ENCODE measurements at places on chromosomes 11 and 22. TPM values are rescaled to one million over a fixed set of nuclear protein-coding genes. Genes with fewer than 3 reads are reported as not detected.
A peak's percentile ranks its signal among the peaks of the same experiment; 100 is the strongest.

Gene DEFB131B
- 0.87 TPM for polyA plus RNA-seq

DNA sequence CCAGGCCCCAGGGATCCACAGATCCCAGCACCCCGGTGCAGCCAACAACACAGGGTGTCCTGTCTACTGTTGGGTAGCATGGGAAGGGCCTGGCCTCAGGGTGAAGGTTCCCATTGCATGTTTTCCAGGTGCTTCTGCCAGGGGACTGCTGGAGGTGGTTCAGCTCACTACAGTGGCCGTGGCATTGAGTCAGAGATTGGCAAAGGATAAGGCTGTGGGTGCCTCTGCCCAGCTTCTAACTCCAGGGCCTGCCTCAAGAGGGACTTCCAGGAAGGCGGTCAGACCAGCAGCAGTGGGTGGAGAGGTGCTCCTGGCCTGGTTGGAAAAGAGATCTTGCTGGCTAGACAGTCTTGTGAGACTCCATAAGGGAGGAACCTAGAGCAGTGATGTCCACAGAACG is 20.9 kb downstream of the CSNK1E start:
- DNase-seq, result no peak

- DNase-seq, result peak; percentile 72
These were observed 8.4 kb upstream of the CCKBR start for GRCh38 chr11:6251120-6251733.

Gene PIWIL4
- 3.7 TPM for polyA plus RNA-seq

Gene CATSPERZ
- polyA plus RNA-seq, result not detected

Gene EMID1
- 94.3 TPM for polyA plus RNA-seq

- DNase-seq, result no peak
These were observed 107.6 kb downstream of the CCDC34 start for GRCh38 chr11:27255447-27255828.

Gene UPK3A
- 2.0 TPM for polyA plus RNA-seq

- DNase-seq, result no peak
These were observed 82.2 kb downstream of the PHF21B start for GRCh38 chr22:44927463-44928135.

Gene MRGPRX4
- not detected for polyA plus RNA-seq

- DNase-seq, result no peak
These were observed 26.6 kb downstream of the RELT start for GRCh38 chr11:73402834-73403185.

GRCh38 chr11:110072930-110073329 is 20.3 kb upstream of the ZC3H12C start:
- DNase-seq, result no peak

DNA sequence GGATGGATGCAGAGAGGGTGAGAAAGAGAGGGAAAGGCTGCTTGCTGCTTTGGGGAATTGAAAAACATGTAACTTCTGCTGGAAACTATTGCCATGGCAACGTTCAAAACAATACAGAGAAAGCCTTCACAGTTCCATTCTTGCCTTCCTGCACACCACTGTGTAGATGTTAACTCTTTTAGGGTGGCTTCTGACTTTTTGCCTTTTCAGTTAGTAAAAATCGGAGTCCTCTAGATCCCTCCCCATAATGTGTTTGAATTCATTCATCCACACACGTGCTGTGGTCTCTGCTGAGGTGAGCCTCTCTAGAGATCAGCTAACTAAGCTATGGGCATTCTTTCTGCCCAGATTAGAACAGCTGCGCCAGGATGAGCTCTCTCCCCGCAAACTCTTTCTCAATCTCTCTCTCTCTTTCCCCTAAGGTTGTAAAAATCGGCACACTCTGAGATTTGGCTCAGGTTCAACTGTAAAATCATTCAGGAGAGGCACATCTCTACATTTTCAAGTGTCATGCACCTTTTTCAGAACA is 1178.3 kb downstream of the LRRC4C start:
- peak; percentile 70 for DNase-seq

- DNase-seq, result no peak
These were observed 37.1 kb upstream of the NNMT start for GRCh38 chr11:114259124-114259526.

- no peak for DNase-seq
These were observed 2.2 kb downstream of the MIOX start for GRCh38 chr22:50488886-50489285.

- DNase-seq, result no peak
These were observed 10.1 kb upstream of the VSIG10L2 start for GRCh38 chr11:125935618-125936199.

DNA sequence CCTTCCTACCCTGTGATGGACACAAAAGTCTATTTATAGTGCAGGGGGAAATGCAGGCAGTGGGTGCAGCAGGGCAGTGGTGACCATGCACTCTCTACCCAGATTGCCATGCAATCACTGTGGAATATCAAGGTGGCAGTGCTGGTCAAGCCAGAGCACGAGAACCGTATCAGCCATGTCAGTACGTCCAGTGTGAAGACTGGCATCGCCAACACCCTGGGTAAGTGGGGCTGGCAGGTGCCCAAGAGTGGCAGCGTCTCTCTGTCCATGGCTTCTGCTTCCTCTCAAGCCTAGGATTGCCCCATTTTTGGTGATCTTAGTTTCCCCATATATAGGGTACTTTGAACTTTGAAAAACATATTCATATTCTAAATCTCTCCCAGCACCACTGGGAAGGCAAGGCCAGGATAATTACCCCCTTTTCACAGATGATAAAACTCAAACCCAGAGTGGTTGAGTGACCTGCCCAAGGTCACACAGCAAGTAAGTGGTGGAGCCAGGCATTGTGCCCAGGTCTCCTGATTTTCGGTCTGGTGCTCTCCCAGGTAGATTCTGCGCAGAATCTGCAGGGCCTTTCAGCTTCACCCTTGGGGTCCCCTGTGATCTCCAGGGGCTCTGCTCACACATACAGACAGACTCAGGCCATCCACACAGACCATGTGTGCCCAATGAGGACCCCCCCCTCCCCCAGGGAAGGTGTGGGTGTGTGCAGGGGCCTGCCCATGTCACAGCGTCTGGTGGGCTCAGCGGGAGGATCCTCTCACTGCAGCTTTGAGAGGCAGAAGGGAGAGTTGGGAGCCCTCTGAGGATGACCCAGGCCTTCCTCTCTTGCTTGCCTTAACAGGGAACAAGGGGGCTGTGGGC is 7.1 kb downstream of the INPPL1 start:
- DNase-seq, result no peak

Gene SIAE
- 26.3 TPM for polyA plus RNA-seq

- DNase-seq, result no peak
These were observed 92.1 kb downstream of the WNT11 start for GRCh38 chr11:76114238-76114637.

DNA sequence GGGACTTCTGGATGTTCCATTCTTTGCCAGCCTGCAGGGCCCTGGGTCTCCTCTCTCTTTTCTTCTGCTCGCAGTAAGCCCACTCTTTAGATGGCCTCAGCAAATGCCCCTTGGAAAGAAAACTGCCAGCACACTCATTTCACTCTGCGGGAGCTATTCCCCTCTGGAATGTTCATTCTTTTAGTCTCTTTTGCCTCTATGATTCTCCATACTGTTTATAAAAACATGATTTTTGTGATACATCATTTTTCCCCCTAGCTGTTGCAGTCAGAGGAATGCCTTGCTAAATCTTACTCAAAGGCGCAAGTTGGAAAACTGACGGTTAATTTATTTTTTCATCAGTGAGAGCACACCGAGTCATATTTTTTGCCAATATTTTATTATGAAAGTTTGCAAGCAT is 184.9 kb downstream of the SNX19 start:
- DNase-seq, result no peak

Gene PDE3B
- 7.5 TPM for polyA plus RNA-seq

Gene HBB
- polyA plus RNA-seq, result 153 TPM

Gene SERPING1
- 141 TPM for polyA plus RNA-seq

GRCh38 chr11:77320351-77320750 is 18.9 kb upstream of the GDPD4 start:
- no peak for DNase-seq

Gene PGA4
- polyA plus RNA-seq, result 0.59 TPM

- no peak for DNase-seq
These were observed 2.1 kb downstream of the C11orf16 start for GRCh38 chr11:8930456-8931175.

DNA sequence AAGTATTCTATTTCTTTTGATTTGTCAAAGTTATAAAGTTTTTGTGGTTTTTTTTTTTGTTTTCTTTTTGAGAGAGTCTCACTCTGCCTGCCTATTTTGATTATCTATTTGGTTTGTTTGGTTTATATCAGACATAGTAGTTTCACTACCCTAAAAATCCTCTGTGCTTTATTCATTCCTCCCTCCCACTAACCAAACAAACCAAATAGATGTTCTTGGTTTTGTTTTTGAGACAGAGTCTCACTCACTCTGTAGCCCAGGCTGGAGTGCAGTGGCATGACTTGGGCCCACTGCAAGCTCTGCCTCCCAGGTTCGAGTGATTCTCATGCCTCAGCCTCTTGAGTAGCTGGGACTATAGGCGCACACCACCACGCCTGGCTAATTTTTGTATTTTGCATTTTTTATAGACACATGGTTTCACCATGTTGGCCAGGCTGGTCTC is 67.9 kb downstream of the ENTHD1 start:
- no peak for DNase-seq

DNA sequence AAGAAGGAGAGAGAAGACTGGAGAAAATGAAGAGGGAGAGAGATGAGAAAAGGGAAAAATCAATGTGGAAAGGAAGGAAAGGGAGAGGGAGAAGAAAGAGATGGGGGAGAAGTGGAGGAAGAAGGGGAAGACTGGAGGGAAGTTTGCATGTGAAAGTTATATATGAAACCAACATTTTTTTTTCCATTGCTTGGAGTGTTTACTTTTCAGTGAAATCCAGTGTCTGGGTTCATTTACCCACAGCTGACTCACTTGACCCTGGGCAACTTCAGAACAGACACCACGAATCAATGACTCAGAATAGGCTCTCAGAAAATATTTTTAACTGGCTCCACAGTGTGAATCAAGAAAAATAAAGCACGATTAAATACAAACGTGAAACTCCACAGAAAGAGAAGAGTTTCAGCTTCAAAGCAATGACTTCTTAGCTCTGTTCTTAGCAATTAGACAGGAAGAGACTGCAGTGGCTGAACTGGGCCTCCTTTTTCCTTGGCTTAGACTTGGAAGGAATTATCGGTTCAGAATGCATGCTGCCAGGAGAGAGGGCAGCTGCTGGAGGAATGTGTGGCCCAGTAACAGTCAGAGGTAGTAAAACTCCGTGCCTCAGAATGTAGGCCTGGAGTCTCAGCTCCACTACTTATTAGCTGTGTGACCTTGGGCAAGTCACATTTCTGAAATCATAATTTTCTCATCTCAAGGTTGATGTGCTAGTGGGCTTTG is 237.5 kb downstream of the MIAT start:
- no peak for DNase-seq

DNA sequence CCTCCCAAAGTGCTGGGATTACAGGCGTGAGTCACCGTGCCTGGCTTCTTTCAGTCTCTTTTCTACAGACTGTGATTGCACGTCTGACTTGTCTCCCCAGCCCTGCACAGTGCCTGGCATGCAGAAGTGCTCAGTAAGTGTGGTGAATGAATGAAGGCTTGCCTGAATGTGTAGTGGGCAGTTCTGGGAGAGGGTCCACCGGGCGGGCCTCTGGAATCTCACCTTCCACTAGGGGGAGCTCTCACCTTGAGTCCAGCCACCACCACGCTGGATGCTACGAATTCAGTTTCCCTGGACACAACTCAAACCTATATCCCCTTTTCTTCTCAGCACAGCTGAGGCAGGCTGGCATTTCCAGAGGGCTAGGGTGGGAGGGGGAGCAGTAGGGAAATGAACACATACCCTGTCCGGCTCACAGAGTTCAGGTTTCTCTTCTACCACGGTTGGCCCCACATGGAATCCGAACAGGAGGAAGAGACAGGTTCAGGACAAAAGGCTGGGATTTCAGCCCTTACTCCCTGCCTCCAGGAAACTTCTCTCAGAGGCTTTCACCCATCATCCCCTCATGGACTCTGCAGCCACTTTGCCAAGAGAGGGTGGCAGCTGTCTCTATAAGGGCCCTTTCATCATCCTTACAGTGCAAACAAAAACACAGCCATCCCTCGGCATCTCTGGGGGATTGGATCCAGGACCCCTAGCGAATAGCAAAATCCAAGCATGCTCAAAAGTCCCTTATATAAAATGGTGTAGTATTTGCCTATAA is 86.8 kb downstream of the NECTIN1 start:
- DNase-seq, result no peak

GRCh38 chr11:18012122-18012905 is 533 bp downstream of the SERGEF start:
- peak; percentile 16 for DNase-seq

DNA sequence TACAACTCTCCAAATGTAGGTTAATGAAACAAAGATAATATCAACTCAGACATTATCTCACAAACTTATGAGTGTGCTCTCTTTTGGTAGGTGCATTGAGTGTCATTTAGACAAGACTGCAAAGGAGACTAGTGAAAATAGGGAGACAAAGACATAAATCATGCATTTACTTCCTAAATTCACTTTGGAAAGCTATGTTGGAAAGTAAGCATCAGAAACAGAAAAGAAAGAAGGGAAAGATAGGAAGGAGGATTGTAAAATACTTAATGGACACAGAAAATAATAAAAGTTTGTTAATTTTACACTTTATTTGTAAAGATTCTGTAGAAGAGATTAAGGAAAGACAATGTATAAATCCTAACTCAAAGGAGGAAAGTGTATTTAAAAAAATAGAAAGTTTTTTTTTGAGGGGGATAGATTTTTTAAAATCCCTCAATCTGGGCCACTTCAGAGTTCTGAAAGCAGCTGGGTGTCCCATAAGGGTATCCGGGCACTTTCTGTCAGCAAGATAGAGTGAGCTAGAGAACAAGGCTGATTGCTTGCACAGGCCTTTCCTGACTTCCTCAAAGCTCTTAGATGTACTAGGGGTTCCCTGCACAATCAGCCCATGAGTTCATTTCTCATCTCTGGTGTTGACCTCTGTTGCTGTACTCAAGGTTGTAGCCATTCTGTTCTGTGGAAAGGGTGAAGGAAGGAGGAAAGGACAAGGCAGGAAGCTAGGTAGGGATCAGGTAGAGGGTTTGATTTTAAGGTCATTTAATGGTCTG is 22.4 kb upstream of the RDX start:
- no peak for DNase-seq

DNA sequence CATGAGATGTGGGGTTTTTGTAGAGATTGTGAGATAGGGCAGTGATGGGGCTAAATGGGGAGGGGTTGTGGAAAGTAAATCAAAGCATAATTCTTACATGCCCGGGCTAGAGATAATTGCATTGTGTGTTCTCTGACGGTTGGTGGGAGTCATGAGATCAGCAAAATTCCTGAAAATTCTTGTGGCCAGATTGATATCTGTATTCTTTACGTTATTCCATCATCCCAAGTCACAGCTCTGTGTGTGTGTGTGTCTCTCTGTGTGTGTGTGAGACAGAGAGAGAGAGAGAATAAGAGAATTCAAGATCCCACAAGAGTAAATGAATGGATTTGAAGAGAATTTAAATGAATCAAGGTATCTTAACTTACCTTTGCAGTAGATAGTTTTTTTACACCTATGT is 138.6 kb upstream of the ARHGAP20 start:
- no peak for DNase-seq

- peak; percentile 94 for DNase-seq
These were observed 16.0 kb downstream of the SLC43A1 start for GRCh38 chr11:57499413-57499982.

GRCh38 chr11:2576549-2576948 is 123.2 kb downstream of the KCNQ1OT1 start:
- no peak for DNase-seq
